ENCODE measurements at places on chromosomes 7 and 10.

DNA sequence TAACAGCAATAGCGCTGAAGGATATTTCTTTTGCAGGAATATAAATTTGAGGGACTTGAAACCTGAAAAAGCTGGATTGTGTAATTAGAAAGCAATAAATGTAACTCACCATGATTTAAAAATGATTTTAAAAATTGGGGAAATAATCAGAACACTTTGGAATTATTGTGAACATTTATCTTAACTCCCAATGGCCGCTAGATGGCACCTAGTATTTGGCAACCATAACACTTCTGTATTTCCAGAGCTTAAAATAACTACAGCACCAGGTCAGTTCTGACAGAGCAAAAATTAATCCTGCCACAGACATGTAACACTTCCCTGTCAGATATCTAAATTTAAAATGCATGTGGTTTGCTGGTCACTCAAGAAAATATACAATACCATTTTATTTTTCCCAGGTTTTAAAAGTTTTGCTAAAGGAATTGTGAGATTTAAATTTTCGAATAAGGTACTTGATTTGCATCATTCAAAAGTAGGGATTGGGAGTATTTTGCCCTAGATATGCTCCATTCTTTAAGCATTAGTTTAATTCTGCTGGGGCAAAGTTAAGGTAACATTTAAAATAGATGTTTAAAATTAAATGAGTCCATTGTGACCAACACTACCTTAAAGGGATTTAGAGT, 144.5 kb downstream of the PPP1R3A start:
- DNase-seq = peak; percentile 68

DNA sequence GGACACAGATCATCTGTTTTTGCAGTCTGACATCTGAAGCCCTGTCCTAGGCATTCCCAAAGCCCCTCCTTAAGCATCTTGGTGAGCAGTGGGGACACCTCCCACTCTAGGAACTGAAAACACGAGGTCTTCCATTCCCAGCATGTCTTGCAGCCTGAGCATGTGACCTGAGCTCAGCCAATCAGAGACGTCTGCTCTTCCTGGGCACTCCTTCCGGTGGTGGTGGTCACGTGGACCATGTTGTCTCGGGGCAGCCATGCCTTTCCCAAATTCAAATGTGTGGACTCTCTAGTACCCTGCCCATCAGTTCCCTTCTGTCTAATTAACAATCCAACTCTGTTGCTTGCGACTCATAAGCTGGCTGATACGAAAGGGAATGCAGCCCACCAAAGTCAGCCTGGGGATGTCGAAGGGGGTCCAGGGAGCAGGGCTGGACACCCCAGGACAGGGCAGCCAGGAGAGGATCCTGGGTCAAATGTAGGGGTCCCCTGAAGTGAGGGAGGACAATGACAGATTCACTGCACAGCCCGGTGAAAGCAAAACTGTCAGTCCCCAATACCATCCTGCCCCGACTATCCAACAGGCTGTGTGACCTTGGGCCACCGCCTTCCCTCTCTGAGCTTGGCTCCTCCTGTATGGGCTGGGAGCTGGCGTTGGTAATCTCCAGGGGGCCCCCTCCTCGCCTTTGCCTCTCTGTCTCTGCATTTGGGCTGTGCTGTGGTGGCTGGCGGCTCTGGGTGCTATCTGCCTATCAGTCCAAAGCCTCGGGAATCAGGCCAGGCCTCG, 57.4 kb upstream of the BAIAP2L1 start:
- DNase-seq = no peak

DNA sequence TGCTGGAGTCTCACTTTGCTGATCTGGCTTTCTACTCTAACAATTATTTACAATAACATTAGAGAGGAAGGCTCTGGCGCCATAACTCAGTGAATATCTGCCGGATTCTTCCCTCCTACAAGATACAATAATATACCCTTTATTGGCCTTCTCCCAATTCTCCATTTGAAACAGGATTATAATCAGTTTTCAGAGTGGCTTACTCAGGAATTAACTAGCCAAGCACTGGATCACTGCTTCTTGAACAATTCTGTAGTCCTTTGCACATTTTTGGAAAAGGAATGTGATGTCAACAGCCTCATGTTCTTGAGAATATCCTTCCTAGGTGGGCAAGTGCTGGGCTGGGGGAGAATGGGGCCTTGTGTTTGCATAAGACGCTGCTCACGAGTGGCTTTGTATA, 125.9 kb downstream of the HIPK2 start:
- no peak for DNase-seq

- DNase-seq = peak; percentile 55
Observed at GRCh38 chr10:128050936-128051335, 75.3 kb downstream of the MKI67 start.
